ENCODE measurements at places on chromosomes 3 and 15.

GRCh38 chr15:69194854-69195253 lies 34.4 kb downstream of the GLCE start:
- DNase-seq = peak; percentile 48

DNA sequence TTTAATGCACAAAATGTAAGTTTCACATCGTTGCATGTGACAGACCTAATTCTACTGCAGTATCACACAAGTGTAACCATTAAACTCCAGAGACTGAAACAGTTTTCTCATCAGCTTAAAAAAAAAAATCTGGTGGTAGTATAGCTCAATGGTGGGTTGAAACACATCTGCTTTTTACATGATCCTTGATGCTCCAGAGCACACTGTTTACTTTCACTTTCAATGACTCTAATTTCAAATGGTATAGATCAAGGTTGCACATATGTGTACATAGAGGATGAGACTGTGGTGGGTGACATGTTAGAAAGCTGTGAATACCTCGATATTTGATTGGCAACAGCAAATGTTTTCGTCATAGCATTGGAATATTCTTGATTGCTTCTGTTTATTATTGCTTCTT lies 22.4 kb downstream of the MCTP2 start:
- no peak for DNase-seq

GRCh38 chr3:158312560-158313141 lies 202.8 kb downstream of the RSRC1 start:
- no peak for DNase-seq

DNA sequence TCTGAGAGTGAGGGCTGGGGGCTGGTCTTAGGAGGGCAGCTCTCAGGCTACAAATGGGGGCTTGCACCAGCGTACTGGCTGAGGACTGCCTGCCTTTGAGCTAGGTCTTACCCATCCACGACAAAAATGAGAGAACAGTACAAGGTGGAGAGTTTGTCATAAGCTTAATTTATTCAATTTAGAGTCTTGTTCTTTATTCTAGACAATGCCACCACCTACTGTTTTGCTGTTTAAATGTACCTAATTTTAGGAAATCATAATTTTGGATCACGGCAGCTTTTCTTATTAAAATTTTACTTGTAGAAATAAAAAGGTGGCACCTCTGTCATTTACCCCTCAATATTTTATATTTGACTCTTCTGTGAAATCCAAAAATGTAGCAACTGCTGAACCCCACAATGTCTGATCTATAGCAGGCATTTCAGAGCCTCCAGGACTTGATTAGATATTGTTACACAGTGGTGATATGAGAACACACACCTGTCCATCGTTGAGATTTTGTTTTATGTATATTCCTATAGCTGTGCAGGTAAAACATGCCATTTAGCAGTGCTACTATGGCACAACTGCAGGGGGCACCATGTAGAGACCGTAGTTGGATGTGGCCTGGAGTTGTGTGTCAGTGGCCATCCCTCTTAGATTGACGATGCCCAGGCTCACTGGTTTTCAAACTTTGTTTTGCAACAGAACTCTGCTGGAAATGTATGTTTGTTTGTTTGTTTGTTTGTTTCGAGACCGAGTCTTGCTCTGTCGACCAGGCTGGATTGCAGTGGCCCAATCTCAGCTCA lies 88.6 kb downstream of the SLCO3A1 start:
- no peak for DNase-seq

GRCh38 chr15:67818464-67818863 lies 6.8 kb upstream of the SKOR1 start:
- no peak for DNase-seq

DNA sequence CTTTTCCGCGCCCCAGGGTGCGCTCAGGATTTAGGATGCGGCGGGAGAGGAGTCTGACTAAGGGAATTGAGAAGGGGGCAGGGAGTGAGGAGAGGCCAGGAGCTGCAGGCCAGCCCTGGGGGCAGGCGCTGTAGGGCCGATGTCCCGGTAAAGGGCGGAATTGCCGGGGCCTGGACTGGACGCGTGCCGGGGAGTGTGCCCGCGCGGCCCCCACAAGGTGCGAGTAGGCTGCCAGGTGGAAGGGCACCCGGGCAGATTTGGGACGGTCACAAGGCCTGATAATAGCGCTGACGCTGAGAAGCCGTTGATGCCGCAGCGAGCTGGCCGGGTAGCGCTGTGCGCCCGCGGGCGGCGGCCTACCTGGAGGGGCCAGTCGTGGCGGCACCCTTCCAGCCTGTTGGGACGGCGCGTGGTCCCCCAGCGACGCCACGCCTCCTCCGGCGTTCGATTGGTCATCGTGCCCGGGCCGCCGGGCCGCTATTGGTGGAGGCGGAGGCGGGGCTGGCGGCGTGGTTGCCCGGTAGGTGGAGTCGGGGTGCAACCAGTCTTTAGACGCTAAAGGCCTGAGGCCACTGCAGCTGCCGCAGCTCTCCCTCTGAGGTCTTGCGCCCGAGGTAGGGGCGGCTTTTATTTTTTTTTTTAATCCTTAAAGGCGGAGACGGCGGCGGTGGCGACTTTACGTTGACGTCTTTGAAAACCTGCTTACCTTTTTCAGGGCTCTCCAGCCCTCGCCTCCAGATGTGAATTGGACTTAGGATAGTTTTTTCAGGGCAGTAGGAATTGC lies 903 bp downstream of the SLC25A38 start:
- peak; percentile 96 for DNase-seq

DNA sequence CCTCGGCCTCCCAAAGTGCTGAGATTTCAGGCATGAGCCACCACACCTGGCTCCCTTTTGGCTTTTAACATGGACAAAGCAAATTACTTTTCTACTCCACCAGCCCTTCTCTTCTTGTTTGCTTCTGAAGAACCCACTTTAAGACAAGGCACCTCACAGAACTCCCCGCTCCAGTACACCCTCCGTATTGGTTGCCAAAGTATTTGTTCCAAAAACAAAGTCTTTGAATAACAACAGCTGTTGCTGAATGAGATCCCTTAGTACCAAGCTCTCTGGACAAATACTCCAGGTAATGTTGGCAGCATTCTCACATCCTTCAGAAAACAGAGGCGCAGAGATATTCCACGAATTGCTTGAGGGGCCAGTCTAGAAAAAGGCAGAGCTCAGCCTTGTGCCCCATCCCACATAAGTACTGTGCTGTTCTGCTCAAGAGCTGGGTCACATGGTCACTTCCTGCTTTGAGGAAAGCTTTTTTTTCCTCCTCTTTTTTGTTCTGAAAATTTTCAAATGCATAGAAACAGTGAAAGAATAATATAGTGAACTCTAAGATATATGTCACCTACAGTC lies 7.3 kb upstream of the CHCHD6 start:
- no peak for DNase-seq

DNA sequence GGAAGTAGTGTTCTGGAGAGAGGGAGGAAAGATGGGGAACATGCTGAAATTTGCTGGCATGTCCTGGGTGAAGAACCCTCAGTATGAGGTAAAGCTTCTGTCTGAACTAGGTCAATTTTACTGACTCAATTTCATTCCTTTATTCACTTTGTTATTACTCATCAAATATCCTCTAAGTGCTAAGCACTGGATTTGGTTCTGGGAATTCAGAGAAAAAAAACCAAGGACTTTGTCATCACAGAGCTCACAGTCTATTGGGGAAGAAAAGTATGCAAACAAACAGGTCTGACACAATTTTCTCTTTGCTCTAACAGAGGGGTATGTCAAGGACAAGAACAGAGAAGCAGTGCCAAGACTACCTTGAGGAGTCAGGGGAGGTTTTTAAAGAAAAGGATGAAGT lies 68.0 kb downstream of the TFG start:
- DNase-seq = no peak

DNA sequence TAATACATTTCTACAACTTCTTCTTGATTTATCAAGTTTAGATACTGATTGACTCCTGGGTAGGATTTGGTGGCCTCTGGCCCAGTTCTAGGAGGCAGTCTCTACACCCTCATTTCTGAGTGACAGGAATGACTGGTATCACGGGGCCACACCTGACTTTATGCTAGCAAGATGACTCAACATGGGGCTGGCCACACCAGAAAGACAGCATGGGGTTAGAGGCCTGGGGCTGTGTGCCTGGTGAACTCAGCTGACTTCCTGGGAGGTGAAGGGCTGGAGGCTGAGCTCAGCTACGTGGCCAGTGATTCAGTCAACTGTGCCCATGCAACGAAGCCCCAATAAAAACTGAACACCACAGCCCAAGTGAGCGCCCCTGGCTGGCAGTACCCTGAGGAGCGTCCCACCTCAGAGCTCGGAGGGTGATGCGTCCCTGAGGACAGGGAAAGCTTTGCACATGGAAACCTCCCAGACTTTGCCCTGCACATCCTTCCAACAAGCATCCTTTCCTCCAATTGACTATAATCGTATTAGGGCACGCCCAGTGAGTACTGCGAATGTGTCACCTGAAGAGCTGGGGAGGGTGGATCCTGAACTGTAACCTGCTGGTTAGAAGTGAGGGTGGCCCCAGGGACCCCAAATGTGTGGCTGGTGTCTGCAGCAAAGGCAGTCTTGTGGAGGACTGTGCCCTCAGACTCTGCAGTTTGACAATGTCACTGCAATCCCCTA lies 57.2 kb downstream of the NIPA2 start:
- DNase-seq = no peak

- DNase-seq = no peak
These were observed 9.0 kb downstream of the C2CD4A start for GRCh38 chr15:62075595-62076277.

GRCh38 chr3:38987456-38987855 lies 64.3 kb downstream of the SCN11A start:
- DNase-seq = no peak

DNA sequence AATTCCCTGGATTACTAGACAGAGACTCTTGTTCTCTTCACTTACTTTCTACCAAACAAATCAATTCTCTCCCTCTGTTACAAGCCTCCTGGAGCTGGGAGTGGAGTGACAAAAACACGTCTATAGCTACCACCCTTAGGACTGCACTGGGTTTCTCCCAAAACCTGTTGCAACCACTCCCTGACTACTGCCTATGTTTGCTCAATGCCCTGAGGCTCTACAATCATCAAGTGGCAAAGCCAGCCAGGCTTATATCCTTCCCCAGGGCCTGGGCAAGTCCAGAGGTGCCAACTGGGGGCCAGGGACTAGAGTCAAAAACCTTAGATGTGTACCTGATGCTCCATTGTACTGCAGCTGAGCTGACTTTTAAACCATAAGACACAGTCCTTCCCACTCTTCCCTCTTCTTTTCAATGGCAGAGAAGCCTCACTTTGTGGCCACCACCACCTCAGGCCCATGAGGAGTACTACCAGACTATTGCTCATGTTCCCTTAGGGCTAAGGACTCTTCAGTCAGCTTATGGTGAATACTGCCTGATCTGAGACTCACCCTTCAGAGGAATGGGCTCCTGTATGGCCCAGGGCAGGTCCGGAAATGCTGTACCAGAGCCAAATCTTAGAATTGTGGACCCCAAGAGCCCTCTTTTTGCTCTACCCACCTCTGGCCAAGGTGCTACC lies 125.4 kb upstream of the PLCL2 start:
- no peak for DNase-seq

- peak; percentile 92 for DNase-seq
These were observed 58.3 kb downstream of the LRIG1 start for GRCh38 chr3:66442254-66443117.

DNA sequence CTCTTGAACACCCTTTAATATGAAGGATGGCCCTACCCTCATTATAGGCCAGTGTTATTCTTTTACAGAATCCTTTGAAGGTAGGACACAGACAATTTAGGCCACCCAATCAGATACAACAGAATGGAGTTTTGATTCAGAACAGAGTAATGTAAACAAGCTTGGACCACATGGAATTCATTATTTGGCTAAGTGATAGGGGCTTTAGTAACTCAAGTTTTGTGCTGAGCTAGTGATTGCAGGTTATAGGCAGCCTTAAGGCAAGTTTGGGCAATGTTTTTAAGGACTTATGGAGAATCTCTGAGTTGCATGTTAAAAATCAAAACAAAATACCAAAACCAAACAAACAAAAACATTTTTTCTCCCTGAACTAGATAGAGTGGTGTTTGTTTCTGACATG lies 312.1 kb upstream of the ROBO1 start:
- no peak for DNase-seq

DNA sequence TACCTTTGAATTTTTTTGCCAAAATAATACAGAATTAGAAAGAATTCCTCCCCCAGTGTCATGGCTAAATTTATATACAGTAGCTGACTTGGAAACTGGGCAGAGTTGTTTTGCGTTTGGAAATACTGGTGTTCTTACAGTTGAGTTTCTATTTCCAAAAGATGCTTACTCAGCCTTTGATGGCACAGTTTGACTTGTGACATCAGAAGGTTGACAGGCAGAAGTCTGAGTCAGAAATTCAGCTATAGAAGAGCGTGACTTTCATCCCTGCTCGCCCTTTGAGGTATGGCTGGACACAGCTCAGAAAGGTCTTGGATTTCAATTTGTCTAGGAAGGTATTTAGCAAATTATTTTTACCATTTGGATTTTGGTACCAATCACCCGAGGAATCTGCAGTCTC lies 175.8 kb downstream of the VGLL4 start:
- no peak for DNase-seq

DNA sequence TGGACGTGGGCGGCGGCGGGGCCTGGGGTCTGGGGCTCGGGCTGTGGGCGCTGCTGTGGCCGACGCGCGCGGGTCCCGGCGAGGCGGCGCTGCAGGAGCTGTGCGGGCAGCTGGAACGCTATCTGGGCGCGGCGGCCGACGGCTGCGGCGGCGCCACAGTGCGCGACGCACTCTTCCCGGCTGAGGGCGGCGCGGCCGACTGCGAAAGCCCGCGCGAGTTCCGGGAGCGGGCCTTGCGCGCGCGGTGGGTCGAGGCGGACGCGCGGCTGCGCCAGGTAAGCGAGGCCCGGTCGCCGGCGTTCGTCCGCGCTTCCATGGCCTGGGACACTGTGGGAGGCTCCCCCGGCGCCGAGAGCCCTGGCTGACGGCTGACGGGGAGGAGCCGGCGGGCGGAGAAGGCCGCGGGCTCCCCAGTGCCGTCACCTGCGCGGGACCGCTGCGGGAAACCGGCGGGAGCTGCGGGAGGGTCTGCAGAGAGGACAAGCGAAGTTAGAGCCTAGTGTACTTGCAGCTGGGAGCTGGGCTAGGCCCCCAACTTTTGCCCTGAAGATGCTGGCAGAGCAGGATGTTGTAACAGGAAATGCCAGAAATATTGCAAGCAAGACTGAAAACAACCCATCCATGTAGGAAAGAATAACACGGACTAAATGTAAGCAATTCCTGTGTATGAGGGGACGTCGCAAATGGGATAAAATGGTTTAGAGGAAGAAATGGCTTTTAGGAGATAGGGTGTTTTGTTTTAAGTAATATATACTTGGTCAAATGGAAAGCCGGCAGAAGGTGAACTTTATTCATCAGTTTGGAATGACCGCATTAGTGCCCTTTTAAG lies 847 bp downstream of the WHAMM start:
- peak; percentile 60 for DNase-seq

GRCh38 chr3:85081191-85081906 lies 122.6 kb downstream of the CADM2 start:
- no peak for DNase-seq

GRCh38 chr3:45906681-45907407 lies 20.5 kb downstream of the CCR9 start:
- DNase-seq = peak; percentile 24

DNA sequence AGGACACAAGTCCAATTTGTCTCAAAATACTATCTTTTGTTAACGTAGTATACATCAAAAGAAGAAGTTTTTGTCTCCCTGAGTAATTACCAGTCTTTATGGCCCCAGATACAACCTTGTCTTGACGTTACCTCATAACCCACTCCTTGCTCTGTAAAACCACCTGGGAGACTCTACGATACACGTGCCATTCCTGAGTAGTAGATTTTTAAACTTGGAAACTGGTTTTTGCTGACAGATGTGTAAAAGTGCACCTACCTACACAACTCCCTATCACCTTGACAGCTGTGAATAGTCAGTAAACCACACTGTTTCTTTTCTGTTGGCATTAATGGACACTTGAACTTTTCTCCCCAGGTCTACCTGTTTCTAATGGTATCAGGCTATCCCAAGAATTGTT lies 51.7 kb upstream of the RARB start:
- no peak for DNase-seq

- DNase-seq = no peak
These were observed 76.8 kb downstream of the SLMAP start for GRCh38 chr3:57832900-57833313.

All from endothelial cell of umbilical vein (primary cell).